Fibroblast of upper back skin (primary cell): ENCODE measurements at places on chromosomes 11 and 22.

GRCh38 chr11:134725716-134726639 lies 313.9 kb upstream of the B3GAT1 start:
- DNase-seq: no peak

- peak; percentile 65 for DNase-seq
Observed at GRCh38 chr22:30324014-30324730, 2.6 kb downstream of the TBC1D10A start.

- no peak for DNase-seq
Observed at GRCh38 chr11:114890038-114890437, 211.7 kb downstream of the NXPE2 start.

DNA sequence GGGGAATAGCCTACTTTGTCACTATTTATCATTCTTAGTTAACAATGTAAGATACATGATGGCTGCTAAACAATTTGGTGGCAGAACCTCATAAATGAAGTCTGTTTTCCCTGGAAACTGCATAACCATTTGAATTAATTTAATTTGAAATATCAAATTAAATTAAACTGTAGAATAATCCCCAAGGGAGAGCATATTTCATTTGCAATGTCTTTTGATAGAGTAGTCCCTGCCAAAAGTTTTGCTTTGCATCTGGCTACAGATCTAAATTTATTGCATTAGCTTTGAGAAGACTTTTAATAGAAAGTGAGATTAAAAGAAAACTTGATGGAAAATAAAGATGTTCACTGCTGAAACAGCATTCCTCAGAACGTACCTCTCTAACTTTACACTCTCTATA lies 246.6 kb downstream of the KIRREL3 start:
- DNase-seq: no peak

DNA sequence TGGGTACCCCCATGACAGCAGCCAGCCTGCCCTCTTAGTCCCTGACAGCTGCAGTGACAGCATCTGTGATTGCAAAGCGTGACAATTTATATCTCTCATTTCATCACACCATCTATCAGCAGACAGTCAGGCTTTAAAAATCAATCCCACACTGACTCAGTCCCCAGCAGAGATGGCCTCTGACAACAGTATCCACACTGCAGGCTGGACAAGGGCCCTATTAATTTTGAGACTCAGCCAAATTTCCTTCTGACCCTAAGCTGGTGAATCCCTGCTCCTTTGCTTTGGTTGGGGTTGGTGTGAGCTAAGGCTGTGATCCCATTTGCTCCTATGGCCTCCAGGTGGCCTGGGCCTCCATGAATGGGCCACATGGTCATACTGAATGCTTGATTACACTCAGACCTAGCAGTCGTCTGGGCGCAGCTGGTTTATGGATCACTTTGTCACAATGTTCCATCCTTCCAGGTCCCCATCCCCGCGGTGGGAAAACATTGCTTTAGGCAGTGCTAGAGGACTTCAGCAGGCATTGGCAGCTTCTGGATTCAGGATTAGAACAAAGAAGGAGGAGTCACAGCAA lies 68.2 kb upstream of the B3GAT1 start:
- no peak for DNase-seq

DNA sequence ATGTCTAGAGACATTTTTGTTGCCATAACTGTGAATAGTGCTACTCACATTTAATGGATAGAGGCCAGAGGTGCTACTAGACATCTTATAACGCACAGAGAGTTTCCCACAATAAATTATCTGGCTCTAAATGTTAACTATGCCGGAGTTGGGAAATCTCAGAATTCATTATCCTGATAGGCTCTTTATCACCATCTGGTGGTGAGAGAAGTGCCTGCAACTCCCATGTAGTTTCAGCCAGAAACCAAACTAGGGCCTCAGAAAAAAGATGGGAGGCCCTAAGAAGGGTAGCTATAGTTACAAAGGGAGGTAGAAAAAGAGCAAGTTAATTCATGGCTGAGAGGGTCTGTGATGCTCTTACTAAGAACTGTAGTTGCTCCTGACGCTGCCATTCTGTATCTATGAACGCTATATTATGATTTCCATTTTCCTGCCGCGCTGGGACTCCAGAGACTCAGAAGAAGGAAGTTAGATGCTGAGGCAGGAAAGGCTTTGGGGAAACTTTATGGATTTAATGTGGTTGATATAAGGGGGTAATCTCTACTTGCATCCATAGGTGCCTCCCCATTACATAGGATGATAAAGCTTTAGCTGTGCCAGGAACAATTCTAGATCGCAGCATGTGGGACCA lies 22.9 kb upstream of the MRPL17 start:
- DNase-seq: peak; percentile 60
